Fibroblast of skin of left quadriceps (primary cell): ENCODE measurements at places on chromosomes 3 and 15.

GRCh38 chr15:46815765-46816164 lies 901.5 kb upstream of the SEMA6D start:
- DNase-seq = no peak

DNA sequence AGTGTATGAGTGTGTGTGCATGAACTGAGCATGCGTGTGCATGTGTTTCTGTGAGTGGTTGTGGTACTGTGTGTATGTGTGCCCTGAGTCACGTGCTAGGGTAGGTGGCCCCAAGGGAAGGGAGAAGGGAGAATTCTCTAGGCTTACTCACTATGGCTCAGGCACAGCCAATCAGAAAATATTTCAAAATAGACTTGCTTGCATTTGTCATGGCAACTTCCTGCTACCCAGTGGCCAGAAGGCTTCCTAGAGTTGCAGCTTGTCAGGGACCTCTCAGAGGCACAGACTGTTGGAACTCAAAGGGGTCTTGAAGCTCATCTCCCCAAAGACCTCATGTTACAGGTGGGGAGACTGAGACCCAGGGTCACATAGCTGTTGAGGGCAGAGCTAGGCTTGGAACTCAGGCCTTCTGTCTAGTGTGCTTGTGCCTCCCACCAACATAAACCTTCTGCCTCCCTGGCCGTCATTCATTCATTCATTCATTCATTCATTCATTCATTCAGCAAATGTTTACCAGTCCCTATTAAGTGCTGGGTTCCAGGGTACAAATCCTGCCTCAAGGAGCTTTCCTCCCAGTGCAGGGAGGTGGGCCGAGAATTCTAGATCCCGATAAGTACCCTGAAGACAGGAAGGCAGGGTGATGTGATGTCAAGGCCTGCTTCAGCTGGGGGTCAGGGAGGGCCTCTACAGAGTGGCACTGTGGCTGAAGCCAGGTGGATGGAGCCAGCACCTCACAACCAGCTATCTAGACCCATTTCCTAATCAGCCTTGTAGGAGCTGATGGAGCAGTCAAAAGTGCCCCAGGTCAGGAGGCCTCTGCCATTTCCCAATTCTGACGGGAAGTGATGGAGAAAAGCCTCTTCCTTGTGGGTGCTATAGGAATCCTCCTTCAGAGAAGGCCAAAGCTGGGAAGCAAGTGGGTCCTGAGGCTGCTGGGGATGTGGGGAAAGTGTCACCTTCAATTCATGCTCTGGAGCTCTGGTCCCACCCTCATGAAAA lies 10.9 kb upstream of the RFT1 start:
- DNase-seq = peak; percentile 27

- DNase-seq = no peak
Measured at GRCh38 chr3:186517218-186517617, 27.0 kb downstream of the CRYGS start.

- no peak for DNase-seq
Measured at GRCh38 chr15:73952913-73953750, 26.9 kb downstream of the LOXL1 start.

DNA sequence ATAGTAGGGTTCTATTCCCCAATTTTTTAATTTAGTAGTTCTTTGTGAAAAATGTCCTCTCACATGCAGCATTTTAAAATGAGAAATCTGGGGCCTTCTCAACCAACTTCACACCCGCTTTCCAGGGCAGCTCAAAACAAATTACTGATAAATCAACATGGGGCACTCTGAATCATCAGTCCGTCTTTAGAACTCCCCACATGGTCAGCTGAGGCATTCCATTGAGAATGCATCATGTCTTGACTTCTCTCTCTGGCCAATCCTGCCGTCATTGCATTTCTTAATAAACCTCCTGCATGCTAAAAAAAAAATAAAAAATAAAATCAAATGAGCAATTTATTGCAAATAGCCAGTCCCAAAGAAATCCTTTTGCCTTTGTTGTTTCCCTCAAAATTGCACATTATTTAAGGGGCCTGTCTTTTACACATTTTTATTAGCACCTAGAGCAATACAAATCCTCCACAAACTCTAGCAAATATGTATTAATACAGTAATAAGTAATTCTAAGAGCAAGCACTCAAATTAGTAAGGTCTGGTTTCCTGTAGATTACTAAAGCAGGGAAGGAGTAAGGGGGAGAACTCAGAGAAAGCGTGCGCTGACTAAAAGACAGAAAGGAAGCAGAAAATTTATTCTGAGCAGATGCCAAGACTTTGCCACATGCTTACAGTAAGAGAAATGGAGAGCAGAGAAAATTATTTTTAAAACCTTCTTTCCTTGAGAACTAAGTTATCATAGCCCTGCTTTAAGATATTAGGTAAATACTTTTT lies 175.7 kb downstream of the TNIK start:
- DNase-seq = peak; percentile 86

- no peak for DNase-seq
Measured at GRCh38 chr3:196418601-196419000, 13.6 kb downstream of the UBXN7 start.

- no peak for DNase-seq
Measured at GRCh38 chr3:188746291-188746783, 425.4 kb upstream of the TPRG1 start.

DNA sequence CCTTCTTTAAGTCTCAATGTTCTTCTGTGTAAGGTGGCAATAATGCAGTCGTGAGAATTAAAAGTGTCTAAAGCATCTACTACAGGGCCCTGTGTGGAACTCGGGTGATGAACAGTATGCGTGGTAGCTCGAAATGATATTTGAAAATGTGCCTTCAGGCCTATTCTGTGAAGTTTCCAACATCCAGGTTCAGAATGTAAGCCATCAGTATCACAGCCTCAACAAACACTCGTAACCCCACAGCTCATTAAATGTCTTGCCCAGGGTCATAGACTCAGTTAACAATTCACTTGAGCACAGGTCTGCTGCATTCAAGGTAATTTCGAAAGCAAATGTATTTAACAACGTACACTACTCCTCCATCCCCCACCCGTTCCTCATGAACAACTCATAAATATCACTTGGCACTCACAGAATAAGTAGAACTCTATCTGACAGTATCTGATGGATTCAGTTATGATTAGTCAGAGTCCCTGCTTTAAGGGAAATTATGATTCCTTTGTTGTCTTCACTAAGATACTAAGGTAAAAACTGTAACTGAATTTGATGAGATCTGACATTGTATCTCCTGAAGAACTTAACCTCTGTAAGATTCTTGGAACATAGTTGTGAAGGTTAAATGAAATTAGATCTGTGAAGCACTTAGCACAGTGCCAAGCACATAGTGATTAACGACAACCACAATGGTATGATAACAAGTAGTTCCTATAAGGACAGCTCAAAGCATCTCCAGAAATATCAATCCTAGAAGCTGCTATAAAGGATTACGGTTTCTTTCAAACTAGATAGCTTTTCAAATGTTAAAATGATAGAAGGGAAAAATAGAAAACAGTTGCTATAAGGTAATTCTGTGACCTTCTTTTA lies 642.3 kb downstream of the TBL1XR1 start:
- no peak for DNase-seq

DNA sequence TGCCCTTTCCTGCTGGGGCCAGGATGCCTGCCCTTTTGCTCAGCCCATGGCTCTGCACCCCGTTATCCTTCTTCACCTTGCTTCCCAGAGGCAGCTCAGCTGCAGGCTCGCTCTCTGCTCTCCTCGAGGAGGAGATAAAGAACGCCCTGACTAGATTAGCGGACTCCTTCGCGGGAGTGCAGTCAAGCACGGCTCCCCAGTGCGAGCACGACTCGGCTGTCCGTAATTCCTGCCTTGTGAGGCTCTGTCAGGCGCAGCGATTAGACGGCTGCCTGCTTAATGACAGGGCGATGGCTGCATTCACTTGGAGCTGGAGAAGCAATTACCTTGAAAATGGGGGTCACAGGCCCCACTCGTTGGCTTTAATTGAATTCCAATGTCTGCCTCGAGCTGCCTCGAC lies 25.9 kb downstream of the TLE3 start:
- DNase-seq = no peak

DNA sequence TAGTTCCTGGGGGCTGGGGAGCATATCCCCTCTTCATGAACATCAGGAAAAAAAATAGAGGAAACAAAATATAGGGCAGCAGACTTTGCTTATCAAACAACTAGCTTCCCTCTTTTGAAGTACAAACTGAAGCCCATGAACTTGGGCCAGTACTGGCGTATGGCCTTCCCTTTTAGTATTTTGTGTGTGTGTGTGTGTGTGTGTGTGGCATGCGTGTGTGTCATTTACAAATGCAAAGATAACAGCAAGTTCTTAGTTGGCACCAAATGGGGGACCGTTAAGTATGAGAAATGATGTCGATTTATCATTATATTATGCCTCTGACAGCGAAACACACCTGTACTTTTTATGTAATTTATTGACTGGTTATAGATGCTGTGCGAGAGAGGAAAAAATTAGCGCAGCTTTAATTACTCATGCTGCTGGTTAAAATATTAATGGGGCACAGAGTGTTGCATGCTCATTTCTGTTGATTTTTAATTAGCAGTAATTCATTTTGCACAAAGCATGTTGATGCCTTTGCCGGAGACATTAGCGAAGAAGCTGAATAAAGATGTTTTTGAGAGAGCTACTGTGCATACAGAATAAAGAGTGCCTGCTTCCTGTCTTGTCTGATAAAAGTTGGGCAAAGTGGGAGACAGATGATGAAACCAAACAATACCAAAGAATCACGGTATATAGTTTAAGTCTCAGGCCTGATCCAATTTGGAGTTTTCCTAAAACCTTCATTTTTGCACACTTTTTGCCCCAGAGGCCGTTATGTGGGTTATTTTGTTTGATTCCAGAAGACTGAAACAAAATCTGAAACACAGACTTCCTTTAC lies 297.1 kb downstream of the SATB1 start:
- DNase-seq = no peak

DNA sequence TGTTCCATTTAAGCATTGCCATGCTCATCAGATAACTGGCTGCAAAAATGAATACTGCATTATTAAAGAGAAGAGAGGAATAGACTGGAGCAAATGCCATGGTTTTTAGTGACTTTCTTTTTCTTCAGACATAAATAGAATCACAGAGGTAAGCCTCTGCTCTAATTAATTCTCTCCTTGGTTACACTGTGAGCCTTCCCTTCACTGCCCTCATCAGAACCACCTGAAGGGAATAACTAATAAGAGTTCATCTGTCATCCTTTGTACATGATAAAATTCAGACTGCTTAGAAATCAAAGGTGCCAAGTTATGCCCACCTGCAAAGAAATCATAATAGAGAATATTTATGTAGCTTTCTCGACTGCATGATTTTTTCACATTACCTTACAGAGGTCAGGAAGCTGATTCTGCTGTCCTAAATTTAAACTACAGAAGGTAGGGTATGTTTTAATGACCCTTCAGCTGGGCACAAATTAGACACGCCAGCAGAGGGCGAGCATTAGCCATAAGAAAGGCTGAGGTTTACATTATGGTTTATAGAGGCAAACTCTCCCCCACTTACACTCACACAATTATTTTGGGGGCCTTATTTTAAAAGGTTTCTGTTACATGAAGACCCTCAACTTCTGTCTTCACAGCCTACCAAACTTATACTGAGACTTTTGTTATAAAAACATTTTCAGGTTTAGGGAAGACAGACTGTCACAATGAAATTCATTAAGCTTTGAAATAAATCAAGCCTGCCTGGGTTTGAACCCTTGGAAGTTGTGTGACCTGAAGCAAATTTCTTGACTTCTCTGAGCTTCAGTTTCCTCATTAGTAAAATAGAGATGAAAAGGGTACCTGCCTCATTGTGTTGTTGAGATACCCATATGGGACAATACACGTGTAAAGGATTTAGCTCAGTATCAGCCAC lies 15.3 kb upstream of the UNC13C start:
- no peak for DNase-seq

- no peak for DNase-seq
Measured at GRCh38 chr3:66453651-66454463, 47.0 kb downstream of the LRIG1 start.

GRCh38 chr3:136989781-136990524 lies 32.2 kb downstream of the IL20RB start:
- DNase-seq = no peak

DNA sequence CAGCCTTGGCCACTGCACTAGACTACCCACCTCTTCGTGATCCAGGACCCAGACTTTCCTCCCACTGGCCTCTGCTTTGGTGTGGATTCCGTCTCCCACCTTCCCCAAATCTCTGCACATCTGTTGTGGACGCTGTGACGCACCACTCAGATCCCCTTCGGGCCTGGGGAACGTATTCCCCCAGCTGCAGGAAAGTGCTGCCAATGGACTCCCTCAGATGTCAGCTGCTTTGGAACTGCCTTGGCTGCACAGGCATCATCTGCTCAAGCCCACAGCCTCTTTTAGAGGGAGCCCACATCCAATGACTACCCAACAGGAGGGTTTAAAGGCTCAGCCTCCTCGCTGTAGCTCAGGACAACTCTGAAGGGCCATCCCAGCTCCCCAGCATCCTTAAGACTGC lies 134.2 kb upstream of the RAD18 start:
- DNase-seq = no peak

DNA sequence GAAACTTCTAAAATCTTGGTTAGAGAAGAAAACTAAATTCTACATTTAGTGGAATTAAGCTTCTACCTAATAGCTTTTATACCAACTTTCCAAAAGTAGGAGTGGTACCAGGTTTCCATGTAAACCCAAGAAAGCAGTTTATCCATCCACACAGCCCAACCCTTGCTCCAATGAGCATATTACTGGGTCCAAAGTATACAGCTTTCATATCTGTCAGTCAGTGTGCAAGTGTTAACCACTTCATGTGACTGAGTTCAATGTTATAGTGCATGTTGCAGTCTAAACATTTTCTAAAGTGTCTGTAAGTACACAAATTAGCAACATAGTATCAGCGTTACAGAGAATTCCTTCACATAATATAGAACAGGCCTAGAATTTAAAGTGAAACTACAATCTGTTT lies 73.2 kb downstream of the C3orf70 start:
- DNase-seq = no peak
